Astrocyte (in vitro differentiated cells and primary cell): ENCODE measurements at places on chromosomes 7 and 10. TPM values are rescaled to one million over a fixed set of nuclear protein-coding genes. Genes with fewer than 3 reads are reported as not detected.

- no peak for DNase-seq
These were observed 217.8 kb downstream of the PTPRN2 start for GRCh38 chr7:158369866-158370265.

DNA sequence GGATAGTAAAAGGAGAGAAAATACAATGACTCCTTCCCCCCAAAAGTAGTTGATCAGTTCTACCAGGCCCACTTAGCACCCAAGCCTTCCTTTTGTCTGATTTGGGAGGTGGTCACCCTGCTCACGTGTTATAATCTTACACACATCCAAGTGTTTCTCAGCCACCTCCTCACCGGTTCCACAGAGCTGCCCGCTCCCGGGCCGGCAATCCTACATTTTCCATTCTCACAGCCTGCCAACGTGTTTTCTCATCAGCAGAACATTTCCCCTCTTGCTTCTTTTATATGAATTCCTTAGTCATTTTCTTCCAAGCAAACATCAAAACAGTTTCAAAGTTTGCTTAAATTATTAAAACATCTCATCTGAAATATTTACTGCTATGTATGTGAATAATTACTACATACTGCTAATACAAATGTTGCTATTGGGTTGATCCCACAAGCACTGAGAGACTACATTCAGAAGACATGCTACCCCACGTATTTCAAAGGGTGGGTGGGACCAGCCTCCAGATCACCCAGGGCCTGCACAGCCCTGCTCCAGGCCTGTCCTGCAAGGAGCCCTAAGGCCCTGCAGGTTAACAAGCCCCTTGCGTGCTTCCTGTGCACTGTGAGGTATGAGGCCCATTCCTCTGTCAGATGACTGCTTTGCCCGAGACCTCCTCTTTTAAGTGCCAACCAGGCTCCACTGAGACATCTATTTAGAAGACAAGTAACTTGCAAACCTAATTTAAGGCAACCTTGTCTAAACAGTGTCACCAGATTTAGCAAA, 75.3 kb downstream of the GRB10 start:
- DNase-seq: no peak

DNA sequence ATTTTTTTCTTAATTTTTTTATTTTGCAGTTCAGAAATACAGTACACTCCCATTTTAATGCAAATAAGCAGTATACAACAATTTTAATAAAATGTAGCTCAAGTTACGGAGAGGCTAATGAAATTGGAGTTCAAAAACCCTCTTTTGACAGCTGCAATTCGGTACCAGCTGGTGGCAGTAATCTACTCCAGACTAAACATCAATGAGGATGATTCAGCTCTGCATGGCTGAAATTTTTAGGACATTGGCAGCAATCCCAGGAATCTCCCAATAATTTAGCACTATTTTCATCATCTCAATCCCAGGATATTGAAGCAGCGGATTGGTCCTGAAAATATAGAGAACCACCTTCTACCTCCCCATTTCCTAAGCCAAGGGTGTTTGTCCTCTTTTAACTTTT, 278.8 kb downstream of the CACNA2D1 start:
- peak; percentile 73 for DNase-seq

DNA sequence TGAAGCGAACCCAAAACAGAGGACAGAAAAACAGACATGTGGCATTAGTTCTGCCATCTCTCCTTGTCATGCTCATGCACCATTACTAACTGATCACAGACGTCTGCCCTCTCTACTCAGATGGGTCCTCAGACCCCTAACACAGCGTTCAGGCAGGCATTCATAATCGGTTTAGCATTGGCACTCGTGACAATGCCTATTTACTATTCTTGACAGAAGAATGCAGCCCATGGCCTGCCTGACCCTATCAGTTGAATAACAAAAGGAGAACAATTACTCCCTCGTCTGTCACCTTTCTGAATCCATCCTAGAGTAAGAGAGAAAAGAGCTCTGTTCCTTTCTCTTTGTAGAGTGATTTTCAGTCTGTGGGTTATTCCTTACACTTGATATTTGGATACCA, 194.6 kb upstream of the PHYHIPL start:
- DNase-seq: no peak

DNA sequence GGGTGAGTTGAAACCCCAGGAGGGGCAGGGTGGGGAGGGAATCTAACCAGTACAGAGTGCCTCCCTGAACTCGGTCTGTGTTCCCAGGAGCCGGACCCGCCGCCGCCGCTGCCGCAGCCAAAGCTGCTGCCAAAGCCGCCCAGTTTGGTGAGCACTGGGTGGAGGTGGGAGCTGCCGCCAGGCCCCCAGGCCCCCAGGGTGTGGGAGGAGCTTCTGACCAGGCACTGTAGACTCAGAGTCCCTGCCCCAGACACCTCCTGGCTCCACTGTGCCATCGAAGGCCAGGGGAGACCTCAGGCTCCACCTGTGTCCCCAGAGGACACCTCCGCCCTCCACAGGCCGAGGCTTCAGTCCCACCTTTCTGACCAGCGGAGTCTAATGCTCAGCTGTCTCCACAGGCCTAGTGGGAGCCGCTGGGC, 20.4 kb upstream of the LIMK1 start:
- no peak for DNase-seq

- DNase-seq: peak; percentile 56
These were observed 89.2 kb upstream of the TOMM7 start for GRCh38 chr7:22911889-22912288.

- DNase-seq: no peak
These were observed 202.1 kb upstream of the NFE2L3 start for GRCh38 chr7:25949736-25950487.

GRCh38 chr7:27523321-27523720, 139.4 kb downstream of the HIBADH start:
- DNase-seq: no peak

The GIMAP4 gene
- not detected in 2 replicates for total RNA-seq

The PNLIPRP1 gene
- total RNA-seq: not detected in 2 replicates

The SOSTDC1 gene
- total RNA-seq: 0.14 and 0.23 TPM in 2 replicates

The ADARB2 gene
- total RNA-seq: 0.17 and 0.18 TPM in 2 replicates

The LRMDA gene
- total RNA-seq: 2.2 and 2.7 TPM in 2 replicates

The PRSS1 gene
- not detected in 2 replicates for total RNA-seq

The MKI67 gene
- 2.6 and 4.6 TPM in 2 replicates for total RNA-seq
